ENCODE measurements at places on chromosomes 6 and 20.

GRCh38 chr6:30743099-30744053 lies 889 bp upstream of the FLOT1 start:
- peak; percentile 19 for DNase-seq

- no peak for DNase-seq
Observed at GRCh38 chr20:36562724-36563123, 10.7 kb upstream of the TGIF2 start.

GRCh38 chr6:119255492-119255891 lies 94.1 kb downstream of the MAN1A1 start:
- DNase-seq: no peak

DNA sequence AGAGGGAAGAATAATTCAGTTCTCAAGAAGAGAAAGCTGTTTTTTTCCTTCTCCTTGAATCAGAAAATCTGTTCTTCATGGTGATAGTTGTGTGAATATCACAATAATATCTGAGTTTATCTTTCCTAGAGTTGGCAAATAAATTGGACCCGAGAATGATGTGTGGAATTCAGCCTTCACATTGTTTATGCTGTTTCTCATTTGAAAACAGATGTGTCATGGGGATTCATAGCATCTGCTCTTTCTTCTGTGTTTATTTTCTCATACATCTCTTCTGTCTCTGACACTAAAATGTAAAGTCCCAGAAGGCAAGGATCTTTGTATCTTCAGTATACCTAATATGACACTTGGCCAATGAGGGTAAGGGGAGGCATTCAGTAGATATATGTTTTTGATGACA lies 103.6 kb upstream of the SGK1 start:
- DNase-seq: no peak

- no peak for DNase-seq
Observed at GRCh38 chr6:84271061-84271716, 43.7 kb upstream of the CEP162 start.

- no peak for DNase-seq
Observed at GRCh38 chr20:48563191-48563870, 264.5 kb downstream of the PREX1 start.

GRCh38 chr6:111162504-111162903 lies 75.2 kb downstream of the SLC16A10 start:
- DNase-seq: no peak

GRCh38 chr20:57507477-57507876 lies 17.5 kb downstream of the CTCFL start:
- no peak for DNase-seq

GRCh38 chr6:135311446-135312200 lies 130.5 kb downstream of the MYB start:
- no peak for DNase-seq

- DNase-seq: no peak
Observed at GRCh38 chr6:150324044-150324443, 44.8 kb upstream of the IYD start.

DNA sequence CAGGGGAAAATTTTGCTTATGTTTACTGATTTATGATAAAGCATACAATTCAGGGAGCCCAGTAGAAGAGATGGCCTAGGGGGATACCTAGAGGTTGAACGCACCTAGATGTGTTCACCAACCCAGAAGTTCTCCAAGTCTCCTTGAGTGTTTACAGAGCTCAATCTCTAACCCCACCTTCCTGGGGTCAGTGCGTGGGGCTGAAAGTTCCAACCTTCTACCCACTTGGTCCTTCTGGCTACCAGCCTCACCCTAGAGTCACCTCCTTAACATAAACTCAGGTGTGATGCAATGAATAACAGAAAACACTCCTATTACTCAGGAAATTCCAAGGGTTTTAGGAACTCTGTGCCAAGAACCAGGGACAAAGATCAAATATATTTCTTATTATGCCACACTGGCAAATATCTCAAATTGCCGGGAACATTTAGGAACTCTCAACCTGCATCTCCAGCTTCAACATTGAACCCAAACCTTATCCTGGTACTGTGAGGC lies 26.4 kb downstream of the AFG1L start:
- DNase-seq: no peak

GRCh38 chr20:43749734-43750294 lies 23.0 kb upstream of the GTSF1L start:
- DNase-seq: peak; percentile 39

- no peak for DNase-seq
Observed at GRCh38 chr6:74357321-74357720, 661.3 kb downstream of the CD109 start.

GRCh38 chr20:16476032-16476431 lies 97.2 kb downstream of the KIF16B start:
- no peak for DNase-seq

GRCh38 chr20:47610945-47611250 lies 109.2 kb downstream of the NCOA3 start:
- no peak for DNase-seq

DNA sequence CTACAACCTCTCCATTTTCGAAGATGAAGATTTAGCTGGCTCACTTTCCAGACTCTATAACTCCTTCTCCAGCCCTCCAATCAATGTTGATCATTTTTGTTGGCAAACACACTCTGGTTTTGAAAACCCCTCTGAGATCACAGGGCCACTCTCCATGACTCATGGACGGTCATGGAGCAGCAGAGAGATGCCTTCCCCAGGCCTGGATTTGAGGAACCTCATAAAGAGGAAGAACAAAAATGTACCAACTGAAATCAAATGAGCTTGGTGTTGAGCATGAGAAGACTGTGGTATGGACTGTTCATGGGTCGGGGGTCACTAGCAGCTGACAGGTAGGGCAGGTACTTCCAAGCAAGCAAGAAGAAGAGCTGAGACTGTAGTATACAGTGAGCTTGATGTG lies 112.8 kb upstream of the INSM1 start:
- DNase-seq: no peak

DNA sequence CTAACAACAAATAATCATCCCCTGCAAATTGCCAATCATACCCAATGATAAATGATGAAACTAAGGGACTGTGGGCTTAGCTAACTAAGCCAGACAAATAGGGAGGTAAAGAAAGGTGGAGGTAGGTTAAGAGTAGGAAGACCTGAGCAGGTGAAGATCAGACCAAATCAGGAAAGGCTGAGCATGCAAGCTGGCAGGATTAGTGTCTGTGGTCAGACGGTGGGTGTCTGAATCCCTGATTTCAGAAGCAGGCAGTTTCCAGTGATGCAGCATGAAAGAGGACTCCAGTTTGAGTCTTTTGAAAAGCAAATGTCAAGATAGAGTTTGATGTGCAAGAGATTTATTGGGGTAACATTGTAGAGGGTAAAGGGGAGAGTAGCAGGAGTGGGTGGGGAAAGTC lies 181.4 kb upstream of the MYLIP start:
- DNase-seq: no peak

GRCh38 chr6:158143700-158144099 lies 24.4 kb downstream of the SERAC1 start:
- no peak for DNase-seq

- no peak for DNase-seq
Observed at GRCh38 chr20:40638414-40638813, 50.6 kb downstream of the MAFB start.

DNA sequence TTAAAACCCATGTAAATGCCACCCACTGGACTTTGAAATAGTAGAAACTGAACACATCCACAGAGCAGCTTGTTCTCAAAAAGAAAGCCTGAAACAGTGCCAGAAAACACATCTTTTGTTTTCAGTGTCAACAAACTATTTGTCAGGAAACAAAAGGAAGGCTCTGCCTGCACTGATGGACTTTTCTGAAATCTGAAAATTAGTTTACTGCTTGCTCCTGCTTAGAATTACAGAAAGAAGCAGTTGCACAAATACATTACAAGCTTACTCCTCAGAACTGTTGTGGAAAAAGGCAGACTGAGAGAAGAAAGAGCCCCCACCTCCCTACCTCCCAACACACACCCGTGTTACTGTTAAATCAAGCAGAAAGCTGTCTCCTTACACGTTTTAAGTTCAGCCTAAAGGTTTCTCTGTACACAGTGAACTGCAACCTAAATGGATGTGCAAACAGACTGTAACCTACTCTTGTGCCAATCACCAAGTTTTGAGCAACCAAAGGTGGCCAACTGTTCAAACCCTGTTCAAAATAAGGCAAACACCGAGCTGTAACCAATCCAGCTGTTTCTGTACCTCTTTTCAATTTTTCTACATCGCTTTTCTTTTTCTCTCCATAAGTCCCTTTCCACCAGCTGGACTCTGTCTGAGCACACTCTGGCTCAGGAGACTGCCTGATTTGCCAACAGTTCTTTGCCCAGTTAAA lies 43.7 kb downstream of the FRK start:
- DNase-seq: no peak

GRCh38 chr6:143578054-143578453 lies 66.5 kb upstream of the FUCA2 start:
- no peak for DNase-seq

DNA sequence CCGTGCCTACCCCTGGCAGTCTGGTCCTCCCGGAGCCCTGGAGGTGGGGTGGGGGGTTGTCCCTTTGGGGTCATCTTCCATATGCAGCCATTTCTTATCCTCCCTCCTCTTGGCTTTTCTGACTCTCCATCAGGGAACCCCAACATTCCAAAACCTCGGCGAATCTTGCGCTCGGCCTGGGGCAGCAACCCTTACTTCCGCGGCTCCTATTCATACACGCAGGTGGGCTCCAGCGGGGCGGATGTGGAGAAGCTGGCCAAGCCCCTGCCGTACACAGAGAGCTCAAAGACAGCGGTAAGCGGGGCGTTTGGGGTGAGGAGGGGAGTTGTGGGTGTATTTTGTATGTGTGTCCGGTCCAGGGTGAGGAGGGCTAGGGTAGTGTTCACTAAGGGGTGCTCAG lies 168.0 kb upstream of the RNF24 start:
- no peak for DNase-seq

DNA sequence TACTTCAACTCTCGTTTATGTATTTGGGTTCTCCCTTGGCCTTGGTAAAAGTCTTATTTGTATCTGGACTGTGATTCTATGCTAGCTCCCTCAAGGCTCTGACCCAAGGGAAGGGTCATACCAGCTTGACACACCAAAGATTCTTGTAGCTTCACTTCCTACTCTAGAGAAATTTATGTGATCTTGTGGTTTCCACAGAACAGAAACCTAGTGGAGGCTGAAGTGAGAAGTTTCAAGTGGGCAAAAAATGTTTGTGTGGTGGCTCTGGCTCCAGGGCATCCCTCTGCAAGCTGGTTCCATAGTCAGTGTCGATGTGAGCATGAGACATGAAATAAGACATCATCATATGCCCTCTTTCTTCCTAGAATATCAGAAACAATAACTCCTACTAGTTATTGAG lies 48.1 kb upstream of the TNFRSF21 start:
- no peak for DNase-seq

- no peak for DNase-seq
Observed at GRCh38 chr20:59778615-59779200, 154.7 kb downstream of the SYCP2 start.

GRCh38 chr6:165715428-165715827 lies 52.4 kb upstream of the PDE10A start:
- DNase-seq: no peak
